ENCODE measurements at places on chromosomes 7 and 10.

DNA sequence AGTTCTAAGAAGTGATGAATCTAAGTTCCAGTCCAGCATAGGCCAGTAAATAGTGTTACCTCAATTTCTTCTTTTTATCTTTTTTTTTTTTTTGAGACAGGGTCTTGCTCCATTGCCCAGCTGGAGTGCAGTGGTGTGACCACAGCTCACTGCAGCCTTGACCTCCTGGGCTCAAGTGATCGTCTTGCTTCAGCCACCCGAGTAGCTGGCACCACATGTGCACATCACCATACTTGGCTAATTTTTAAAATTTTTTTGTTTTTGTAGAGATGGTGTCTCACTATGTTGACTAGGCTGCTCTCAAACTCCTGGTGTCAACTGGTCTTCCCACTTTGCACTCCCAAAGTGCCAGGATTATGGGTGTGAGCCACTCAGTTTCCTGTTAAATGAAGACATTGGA is 126.6 kb upstream of the LYZL2 start:
- no peak for DNase-seq

- DNase-seq = no peak
These were observed 650.8 kb downstream of the LRMDA start for GRCh38 chr10:76082232-76082631.

- no peak for DNase-seq
These were observed 88.6 kb upstream of the KLF14 start for GRCh38 chr7:130822642-130823041.

GRCh38 chr7:786472-787255 is 45.6 kb upstream of the SUN1 start:
- DNase-seq = peak; percentile 78

DNA sequence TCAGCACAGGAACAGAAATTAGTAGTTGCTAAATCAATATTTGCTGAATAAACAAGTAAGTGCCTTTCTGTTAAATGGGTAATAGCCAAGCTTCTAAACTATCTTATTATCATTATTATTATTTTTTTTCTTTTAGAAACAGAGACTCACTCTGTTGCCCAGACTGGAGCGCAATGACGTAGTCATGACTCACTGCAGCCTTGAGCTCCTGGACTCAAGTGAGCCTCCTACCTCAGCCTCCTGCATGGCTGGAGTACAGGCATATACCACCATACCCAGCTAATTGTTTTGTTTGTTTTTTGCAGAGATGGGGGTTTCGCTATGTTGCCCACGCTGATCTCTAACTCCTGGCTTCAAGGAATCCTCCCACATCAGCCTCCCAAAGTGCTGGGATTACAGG is 12.3 kb upstream of the ELN start:
- DNase-seq = peak; percentile 67

DNA sequence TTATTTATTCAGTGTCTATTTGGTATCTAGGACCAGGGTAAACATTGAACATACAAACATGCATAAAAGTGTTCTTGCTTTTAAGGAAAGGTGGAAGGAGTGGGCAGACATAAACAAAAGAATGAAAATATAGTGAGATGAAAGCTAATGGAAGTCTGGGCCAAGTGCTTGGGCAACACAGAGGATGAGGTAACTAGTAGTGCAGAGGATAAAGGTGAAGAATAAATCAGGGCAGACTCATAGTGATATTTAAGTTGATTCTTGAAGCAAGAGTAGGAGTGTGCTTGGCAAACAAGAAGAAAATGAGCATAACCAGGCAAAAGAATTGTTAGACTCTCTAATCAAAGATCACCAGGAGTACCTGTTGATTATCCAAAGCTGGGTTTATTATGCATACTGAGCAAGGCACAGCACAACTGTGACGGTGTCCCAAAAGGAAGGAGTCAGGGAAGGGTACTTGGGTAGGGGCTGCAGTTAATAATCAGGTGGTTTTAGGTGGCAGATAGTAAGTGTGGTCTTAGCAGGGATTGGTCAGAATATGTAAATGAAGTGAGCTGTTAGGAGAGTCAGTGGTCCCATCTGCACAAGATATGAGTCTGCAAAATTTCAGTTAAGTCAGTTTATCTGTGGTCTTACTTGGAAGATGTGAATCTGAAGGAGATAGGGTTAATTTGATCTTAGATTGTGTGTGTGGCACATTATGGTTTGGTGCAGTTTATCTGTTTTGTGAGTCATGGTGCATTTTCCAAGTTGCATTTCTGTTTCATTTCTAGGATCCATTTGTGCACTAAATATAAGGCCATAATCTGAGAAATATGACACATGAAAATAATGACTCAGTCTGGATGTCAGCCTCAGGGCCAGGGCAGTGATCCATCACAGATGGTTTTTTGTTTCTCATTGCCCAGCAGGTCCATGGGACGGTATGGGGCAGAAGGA is 30.6 kb upstream of the TAX1BP1 start:
- no peak for DNase-seq

GRCh38 chr10:102710609-102711008 is 3.6 kb downstream of the ARL3 start:
- DNase-seq = no peak

DNA sequence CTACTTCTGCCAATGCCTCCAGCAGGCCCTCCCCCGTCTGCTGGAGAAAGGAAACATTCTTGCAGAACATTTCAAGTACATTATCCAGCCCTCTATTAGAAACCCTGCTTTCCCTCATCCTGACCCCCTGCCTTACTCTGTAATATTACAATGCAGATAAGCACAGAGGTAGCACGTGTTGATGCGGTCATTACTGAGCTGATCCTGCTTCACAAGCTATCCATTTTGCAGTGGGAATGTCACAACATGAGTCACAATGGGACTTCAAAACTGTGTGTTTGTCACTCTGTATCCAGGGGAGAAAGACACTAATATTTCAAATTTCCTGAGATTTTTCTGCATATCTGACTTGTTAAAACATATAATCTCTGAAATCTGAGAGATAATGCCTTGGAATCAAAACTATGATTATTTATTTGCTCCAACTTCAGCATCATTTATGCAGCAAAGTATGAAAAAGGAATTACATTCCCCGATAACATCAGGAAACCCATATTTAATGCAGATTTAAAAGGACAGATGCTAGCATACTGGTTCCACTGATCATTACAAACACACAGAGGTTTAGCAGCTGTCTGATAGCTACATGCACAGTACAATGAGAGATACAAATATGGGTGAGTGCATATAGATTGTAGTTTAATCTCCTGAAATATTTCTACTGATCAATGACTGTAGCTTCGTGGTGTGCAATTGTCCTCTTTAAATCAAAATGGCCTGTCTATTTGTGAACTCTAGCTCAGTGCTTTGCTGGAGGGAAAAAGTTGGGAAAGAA is 239.7 kb downstream of the SORCS3 start:
- DNase-seq = no peak

- no peak for DNase-seq
These were observed 123.5 kb upstream of the ZNF32 start for GRCh38 chr10:43772171-43772570.

Data from NCI-H69 (cell line).